Stimulated activated CD8-positive, alpha-beta memory T cell treated with anti-CD3 and anti-CD28 coated beads, Interleukin-2, amount 100 ng/mL, for 48 hours (primary cell): ENCODE measurements at places on chromosomes 11 and 22.

GRCh38 chr11:18669219-18669596, 29.4 kb upstream of the TMEM86A start:
- DNase-seq = no peak

DNA sequence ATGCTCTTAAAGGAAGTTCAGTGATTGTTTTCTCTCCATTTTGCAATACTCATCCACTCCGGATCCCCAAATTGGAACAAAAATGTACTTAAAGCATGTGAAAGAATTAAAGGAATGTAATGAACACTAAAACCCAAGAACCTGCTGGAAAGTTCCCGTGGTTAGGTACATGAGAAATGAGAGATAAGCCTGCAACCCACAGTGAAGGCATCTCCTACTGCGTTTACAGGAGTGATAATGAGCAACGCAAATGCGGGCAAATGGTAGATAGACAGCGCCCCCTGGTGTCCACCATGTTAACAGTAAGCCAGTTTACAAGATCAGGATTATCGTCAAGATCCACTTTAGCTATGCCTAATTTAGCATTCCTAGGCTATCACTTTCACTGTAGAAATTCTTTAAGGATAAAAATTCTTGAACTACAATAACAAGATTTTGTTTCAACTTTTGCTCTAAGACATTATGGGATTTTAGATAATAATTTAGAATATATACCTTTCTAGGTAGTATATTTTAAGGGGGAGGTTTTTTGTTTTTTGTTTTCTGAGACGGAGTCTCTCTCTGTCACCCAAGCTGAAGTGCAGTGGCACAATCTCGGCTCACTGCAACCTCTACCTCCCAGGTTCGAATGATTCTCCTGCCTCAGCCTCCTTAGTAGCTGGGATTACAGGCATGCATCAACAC, 29.9 kb downstream of the ALG9 start:
- DNase-seq = peak; percentile 79

- DNase-seq = peak; percentile 57
Measured at GRCh38 chr11:1889224-1889930, 2.3 kb downstream of the PRR33 start.

GRCh38 chr22:26616650-26617049, 1.2 kb downstream of the CRYBB1 start:
- no peak for DNase-seq

- DNase-seq = no peak
Measured at GRCh38 chr11:61762798-61763197, 10.4 kb downstream of the MYRF start.

DNA sequence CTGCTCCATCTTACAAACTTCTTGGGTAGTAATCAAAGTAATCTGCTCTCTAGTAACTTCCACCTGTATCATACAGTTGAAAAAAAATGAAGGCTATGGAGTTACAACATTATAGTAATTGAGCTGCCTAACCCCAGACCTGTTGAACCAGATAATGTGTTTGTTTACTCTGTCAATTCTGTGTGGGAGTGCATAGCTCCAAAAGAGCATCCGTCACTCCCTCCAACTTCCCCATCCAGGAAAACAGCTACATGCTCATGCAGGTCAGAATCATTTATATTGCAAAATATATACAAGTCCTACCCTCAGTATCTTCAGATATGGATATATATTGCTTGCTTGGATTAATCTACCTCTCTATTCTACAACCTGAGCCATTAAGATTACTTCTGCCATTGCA, 244.0 kb upstream of the ANO5 start:
- DNase-seq = no peak

GRCh38 chr11:96162816-96163499, 180.0 kb downstream of the MAML2 start:
- DNase-seq = no peak

DNA sequence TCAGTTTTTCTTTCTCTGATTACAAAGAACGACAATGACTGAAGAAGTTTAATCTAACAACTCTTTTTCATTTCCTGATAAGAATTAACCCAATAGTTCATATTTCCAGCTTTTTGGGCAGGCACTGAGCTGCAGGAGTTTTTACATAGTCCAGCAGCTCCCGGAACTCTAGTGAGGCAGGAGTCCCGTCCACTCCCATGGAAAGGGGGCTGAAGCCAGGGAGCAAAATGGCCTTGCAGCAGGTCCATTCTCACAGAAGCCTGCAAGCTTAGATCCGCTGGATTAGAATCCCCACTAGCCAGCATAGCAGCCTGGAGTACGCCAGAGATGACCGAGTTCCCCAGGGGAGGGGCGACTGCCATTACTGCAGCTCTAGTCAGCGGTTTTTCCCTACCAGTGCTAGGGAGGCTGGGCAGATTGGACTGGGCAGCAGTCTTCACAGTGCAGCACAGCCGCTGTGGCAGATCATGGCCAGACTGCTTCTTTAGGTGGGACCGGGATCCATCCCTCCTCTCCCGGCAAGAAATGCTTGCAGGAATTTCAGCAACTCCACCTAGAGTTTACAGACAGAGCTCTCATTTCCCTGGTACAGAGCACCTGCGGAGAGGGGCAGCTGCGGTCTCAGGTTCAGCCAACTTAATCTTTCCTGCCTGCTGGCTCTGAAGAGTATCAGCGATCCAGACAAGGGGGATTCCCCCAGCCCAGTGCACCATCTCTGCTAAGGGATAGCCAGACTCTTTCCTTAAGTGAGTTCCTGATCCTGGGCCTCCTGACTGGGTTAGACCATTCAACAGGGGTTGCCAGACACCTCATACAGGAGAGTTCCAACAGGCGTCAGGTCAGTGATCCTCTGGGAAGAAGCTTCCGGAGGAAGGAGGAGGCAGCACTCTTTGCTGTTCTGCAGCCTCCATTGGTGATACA, 742 bp upstream of the CASP4 start:
- DNase-seq = no peak

- DNase-seq = no peak
Measured at GRCh38 chr22:19823191-19823901, 31.3 kb downstream of the GNB1L start.

GRCh38 chr11:119262668-119263351, 54.1 kb downstream of the MCAM start:
- no peak for DNase-seq

DNA sequence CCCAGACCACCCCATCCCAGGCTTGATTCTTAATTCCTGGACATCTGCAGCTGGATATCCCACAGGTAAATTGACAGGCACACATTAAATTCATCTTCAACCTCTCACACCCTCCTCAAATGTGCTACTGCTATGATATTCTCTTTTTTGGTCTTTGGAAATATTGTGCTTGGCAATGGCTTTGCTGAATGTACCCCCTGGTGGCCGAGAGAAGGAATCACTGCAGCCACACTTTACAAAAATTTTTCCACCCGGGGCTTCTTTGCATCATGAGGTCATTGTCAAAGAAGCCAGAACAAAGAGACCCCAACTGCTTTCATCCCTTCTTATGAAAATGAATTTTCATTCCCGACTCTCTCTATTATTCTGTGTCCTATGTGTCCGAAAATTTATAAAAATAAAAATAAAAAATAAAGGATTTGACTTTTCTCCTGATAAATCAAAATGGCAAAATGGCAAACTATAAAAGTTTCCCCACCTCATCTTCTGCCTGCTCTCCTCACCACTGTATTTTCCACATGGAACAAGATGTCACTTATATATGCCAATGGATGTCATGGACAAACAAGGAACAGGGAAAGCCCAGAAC, 15.0 kb upstream of the CYB5R2 start:
- no peak for DNase-seq

- DNase-seq = no peak
Measured at GRCh38 chr11:106121570-106122320, 44.3 kb downstream of the AASDHPPT start.

GRCh38 chr11:17877886-17878285, 135.0 kb downstream of the SERGEF start:
- DNase-seq = no peak

GRCh38 chr11:103091064-103091800, 728 bp downstream of the DCUN1D5 start:
- no peak for DNase-seq

DNA sequence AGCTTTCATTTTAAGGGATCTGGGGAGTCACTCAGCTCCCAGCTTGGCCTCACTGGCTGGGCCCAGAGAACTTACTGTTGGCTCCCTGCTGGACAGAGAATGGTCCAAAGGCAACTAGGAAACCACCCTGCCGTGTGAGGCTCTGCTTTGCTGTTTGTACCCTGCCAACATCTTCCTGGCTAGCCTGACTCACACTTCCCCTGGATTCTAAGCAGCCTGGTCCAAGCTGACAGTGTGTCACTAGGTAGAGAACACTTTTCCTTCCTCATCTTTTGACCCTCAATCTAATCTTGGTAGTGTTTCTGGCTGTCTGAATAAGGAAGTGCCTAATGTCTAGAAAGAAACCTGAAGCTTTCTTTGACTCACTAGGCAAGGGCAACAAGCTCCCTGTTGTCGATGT, 76.7 kb downstream of the FAR1 start:
- DNase-seq = no peak

DNA sequence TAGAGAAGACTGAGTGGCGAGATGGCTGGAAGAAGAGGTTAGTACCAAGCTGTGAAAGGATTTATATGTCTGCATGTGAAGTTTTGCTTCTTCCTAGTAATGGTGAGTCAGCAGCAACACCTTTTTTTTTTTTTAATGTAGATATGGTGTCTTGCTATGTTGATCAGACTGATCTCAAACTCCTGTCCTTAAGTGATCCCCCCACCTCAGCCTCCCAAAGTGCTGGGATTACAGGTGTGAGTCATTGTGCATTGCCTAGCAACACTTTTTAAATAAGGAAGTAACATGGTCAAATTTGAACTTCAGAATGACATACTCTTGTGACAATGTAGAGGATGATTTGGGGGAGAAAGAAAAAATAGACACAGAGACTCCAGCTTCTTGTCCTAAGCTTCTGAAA, 6.5 kb upstream of the CSTPP1 start:
- no peak for DNase-seq

DNA sequence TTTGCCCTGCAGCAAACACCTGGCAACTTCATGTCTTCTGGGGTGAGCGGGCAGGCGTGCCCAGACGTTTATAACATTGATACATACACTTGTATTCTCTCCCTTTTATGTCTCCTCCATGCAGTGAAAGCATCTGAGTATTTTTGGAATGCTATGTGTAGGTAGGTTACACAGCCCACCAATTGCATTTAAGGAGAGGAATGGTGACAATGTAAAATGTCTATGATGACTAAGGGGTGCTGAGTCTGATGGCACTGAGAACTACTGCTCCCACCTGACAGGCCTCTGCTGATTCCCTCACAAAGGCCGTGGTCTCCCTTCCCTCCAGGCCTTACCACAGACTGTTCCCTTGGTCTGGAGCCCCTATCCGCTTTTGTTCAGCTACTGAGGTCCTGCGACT, 22.9 kb upstream of the RASL10A start:
- DNase-seq = no peak

GRCh38 chr22:31235081-31235480, 23.0 kb downstream of the LIMK2 start:
- DNase-seq = no peak

- no peak for DNase-seq
Measured at GRCh38 chr22:11253000-11253511, 4274.9 kb upstream of the OR11H1 start.

- no peak for DNase-seq
Measured at GRCh38 chr11:44571871-44572270, 6.4 kb downstream of the CD82 start.

GRCh38 chr11:19674836-19675235, 37.8 kb upstream of the NAV2 start:
- DNase-seq = no peak

DNA sequence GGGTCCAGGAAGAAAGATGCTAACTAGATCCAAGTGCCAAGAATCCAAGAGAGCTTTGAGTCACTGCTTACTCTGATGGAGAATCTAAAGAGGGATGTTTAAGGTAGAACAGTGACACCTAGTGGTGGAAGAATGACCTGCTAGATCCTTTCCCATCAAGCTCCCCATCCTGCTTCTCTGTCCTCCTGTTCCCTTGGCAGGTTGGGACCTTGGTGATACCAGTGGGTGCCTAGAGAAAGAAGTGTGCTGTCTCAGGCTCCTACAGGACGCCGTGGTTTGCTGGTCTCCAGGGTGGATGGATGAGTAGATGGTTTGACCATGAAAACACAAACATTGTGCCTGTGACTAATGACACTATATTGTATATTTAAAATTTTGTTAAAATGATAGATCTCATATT, 383.7 kb downstream of the TMEM135 start:
- no peak for DNase-seq

DNA sequence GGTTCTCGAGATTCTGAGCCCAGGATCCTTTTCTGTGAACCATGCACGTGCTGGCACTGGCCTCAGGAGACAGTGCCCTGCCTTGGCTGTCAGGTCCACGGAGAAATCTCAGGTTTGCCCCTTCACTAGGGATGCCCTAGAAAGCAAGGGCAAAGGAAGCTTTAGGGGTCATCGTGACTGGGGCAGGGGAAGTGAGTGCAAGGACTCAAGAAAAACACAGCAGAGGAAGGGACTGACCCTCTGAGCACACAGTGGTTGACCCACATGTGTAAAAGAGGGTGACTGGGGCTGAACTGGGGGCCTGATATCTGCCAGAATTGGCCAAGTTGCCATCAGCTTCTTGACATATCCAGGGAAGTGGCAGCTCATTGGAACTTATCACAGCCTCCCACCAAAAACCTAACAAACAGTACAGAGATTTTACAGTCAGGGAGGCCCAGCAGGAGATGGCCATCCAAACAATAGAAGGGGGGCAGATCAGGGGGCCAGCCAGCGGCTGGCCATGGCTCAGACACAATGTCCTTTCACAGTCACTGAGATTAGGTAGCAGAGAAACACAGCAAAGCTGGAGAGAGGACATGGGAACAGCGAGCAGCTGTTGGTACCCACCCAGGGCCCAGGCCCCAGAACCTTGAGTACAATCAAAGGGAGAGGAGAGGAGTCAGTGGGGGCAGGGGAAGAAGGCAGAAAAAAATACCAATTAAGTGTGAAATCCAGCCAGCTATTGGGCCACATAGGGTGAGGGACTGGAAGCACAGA, 4.4 kb downstream of the TMEM121B start:
- DNase-seq = no peak

- no peak for DNase-seq
Measured at GRCh38 chr11:92707665-92708064, 261.8 kb upstream of the MTNR1B start.

GRCh38 chr11:94593030-94593429, 25.9 kb downstream of the PIWIL4 start:
- no peak for DNase-seq

- DNase-seq = no peak
Measured at GRCh38 chr11:10392095-10393079, 62.7 kb upstream of the AMPD3 start.

DNA sequence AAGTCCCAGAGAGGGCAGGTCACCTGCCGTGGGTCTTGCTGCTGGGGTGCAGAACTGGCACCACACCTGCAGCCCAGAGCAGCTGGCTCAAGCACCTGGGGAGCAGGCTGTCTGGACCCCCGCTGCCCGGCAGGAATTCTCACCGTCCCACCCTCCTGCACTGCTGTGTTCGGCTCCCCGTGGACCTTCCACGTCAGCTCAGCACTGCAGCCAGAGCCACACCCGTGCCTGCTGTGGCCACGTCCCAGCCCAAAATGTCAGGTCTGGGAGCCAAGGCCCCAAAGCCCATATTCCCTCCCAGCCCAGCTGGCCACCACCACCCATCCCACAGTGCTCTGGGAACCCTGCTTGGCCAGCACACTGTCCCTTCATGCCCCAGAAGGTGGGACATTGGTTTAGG, 28.0 kb upstream of the MYRF start:
- DNase-seq = no peak
